ENCODE measurements at places on chromosomes 7 and 10. TPM values are rescaled to one million over a fixed set of nuclear protein-coding genes. Genes with fewer than 3 reads are reported as not detected.

RPEL1 gene
- not detected for total RNA-seq

SH2D4B gene
- total RNA-seq: not detected

CFAP43 gene
- 0.09 TPM for total RNA-seq

SPDYE1 gene
- not detected for total RNA-seq

SNX10 gene
- 1.6 TPM for total RNA-seq
